ENCODE measurements at places on chromosomes 6 and 20.

DNA sequence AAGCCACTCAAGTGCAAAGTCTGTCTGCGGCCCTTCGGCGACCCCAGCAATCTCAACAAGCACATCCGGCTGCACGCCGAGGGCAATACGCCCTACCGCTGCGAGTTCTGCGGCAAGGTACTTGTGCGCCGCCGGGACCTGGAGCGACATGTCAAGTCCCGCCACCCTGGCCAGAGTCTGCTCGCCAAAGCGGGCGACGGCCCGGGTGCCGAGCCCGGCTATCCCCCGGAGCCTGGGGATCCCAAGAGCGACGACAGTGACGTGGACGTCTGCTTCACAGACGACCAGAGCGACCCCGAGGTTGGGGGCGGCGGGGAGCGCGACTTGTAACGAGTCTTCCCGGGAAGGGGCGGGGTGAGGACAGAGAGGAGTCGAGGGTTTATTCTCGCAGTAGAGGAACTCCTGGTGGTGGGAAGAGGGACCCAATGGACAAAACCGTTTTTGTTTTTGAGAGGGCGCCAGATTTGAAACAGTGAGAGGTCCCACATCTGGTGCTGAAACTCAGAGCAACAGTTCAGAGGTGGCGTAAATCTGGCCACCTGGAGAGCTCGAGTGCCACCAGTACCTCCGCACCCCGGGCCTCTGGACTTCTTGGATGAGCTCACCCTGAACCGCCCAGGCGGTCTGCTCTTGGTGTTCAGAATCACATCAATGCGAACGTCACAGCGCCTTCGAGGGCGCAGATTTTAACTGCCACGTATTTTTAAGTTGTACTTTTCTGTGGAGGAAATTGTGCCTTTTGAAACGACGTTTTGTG, 8.0 kb downstream of the PRDM13 start:
- DNase-seq = no peak

DNA sequence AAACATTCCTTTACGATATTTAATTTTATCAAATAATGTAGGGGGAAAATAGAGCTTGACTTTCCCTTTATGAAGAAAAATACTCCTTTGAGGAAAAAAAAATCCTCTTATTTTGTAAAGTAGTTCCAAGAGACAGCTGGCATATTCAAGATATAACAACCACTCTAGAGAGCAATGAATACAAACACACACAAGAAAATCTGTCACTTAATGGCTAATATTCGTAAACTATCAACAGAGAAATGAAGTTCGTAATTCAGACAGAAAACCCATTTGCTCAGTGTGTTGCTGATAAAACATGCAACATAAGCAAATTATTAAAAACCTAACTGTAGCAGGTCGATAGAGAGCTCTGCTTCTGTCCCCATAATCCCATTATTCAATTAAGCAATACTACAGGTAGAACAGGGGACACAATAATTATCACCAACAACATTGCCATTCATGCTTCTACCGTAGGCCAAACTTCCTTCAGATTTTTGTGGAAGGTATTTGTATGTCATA, 714.4 kb upstream of the MARCKS start:
- DNase-seq = no peak

GRCh38 chr6:91697010-91697695, 1110.3 kb upstream of the MAP3K7 start:
- DNase-seq = no peak

- no peak for DNase-seq
Measured at GRCh38 chr20:35243986-35244385, 17.5 kb downstream of the MMP24 start.
